ENCODE measurements at places on chromosomes 4 and X.

DNA sequence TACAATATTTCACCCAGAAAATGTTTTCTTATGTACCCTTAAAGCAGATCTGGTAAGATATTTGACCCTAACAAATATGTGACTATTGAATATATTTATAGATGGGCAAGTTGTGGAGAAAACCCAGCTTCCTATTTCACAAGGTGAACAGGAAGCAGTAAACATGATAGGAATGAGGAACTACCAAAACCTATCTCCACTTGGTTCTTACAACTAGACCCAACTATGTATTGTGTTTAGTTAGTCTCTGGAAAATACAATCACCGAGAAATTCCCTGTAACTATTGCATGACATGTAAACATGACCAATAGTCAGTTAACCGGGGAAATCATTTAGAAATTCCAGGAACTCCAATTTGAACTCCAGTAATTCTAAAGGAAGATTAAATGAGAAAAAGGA lies 8.4 kb upstream of the RXFP1 start:
- DNase-seq = no peak

- DNase-seq = no peak
Observed at GRCh38 chrX:122622795-122623194, 561.3 kb upstream of the GRIA3 start.

GRCh38 chr4:123813901-123814300 lies 417.3 kb downstream of the SPRY1 start:
- no peak for DNase-seq

DNA sequence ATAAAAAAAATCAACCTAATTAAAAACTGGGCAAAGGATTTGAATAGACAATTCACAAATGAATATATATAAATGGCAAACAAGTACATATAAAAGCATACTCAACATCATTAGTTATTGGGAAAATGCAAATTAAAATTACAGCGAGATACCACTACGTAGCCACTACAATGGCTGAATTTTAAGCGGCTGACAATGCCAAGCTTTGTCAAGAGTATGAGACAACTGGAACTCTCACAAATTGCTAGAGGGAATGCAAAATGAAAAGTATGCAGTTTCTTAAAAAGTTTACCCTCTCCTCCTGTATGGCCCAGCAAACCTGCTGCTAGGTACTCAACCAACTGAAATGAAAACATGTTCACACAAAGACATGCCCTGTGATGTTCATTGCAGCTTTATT lies 34.8 kb downstream of the ZFP42 start:
- DNase-seq = no peak

- no peak for DNase-seq
Observed at GRCh38 chrX:74835566-74835965, 89.7 kb downstream of the NEXMIF start.

DNA sequence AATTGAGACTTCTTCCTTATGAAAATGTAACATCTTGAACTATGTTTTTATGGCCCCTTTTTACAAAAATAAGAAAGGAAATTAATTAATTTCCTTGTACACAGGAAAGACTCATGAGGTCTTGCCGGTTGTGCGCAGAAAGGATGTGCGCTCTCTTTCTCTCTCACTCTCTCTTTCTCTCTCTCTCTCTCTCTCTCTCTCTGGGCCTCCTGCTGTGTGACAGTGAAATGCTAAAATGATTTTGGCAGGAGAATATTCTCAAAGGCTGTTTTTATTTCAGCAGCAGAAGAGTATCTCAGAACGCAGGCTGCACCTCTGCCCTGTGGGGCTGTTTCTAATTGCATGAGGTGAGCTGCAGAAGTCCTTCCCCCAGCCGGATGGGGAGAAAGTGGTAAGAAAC lies 349.0 kb downstream of the MID1IP1 start:
- no peak for DNase-seq

GRCh38 chrX:38806875-38807621 lies 5.8 kb downstream of the MID1IP1 start:
- DNase-seq = no peak

DNA sequence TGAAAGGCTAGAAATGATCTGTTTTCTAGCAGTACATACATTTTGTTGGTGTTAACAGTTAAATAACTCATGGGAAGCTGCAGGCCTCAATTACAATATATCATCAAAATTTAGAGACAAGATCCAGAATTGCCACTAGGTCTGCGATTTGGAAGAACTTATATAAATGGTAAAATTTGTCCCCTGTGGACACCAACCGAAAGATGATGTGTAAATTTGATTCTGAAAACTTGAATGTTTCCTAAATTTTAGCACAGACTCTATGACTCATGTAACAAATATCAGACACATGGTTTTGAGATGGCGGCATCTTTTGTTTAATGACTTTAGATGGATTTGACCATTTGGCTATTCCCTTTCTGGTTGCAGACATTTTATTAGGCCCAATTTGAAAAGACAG lies 6.0 kb upstream of the HPGDS start:
- DNase-seq = peak; percentile 26

DNA sequence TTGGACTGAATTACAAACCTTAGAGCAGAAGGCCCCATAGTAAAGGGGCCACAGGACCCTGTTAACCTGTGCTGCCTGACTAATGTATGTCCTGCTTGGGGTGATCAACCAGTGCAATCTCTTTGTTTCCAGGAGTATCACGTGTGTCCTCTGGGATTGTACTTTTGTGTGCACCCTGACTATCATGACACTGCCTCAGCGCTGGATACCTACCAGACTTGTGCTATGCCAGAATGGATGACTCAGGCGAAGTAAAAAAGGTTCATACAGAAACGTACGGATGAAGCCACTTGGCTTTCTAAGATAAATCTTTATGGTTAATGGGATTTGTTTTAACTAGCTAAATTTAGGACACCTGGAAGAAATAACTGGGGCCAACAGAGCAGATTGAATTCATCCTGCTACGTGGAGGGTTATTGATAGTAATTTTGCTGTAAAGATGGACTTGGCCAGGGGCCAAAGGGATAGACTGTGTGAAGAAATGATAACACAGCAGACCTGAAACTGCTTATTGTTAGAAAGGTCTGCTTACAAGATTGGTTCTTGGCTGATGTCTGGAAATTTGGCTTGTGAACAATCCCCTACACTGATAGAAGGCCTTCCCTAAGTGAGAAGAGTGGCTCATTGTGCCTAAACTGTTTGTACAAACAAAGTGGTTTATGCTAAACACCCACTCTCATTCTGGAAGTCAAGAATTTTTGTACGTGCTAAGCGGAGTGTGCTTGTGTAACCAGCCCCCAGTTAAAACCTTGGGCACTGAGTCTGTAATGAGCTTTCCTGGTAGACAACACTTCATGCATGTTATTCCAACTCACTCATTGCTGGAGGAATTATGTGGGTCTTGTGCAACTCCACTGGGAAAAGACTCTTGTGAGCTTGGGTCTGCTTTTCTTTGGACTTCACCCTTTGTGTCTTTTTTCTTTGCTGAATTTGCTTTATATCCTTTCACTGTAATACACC lies 750.5 kb upstream of the HTR2C start:
- no peak for DNase-seq

- DNase-seq = no peak
Observed at GRCh38 chr4:150149381-150149780, 71.1 kb downstream of the DCLK2 start.

DNA sequence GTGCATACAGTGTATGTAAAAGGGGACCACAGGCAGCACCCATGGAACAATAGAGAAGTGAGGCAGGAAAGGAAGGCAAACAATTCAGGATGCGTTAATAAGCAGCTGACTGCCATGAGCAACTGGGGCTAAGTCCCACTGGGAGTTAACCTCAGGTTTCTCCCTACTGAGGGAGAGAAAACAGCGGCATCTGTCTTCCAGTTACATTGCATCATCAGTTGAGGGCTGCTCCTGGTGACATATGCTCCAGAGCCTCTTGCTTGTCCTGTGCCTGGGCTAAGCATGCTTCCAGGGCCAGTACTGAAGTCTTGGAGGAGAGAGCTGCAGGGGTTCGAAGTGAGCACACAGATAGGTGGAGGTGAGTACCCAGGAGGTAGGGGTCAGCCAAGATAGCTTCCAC lies 24.3 kb downstream of the RAI2 start:
- DNase-seq = no peak

- DNase-seq = no peak
Observed at GRCh38 chr4:14865804-14866203, 136.5 kb upstream of the CPEB2 start.

DNA sequence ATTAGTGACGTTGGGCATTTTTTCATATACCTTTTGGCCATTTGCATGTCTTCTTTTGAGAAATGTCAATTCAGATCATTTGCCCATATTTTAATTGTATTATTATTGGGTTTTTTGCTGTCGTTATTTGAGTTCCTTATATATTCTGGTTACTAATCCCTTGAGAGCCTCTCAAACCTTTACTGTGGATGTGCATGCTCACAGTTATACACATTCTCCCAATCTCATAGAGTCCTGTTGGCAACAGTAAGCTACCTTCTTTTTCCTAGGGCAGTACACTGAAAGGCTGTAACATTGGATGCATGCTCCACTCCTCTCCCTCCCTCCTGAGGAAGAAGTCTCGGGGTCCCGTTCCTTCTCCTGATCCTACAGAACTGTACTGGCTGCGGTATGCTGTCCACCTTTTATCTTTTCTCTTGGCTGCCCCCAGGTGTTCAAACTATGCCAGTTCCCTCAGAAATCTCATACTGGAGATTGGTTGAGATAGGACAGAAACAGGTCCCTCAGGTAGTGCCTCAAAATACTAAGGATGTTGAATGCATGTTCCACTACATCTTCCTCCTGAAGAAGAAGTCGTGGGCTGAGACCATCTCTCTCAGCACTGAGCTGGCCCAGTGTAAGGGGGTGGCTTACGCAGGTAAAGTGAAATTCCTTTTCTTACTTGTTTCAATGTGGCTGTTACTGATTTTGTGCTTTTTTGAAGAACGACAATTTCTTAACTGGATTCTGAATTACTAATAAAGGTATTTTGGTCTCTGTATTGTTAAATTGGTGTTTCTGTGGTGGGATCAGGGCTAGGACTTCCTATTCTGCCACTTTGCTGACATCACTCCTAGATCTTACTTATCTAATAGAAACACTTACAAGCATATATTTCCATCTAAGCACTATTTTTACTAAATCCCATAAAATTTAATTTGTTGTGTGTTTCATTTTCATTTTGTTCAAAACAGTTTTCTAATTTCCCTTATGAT lies 145.4 kb upstream of the HUWE1 start:
- DNase-seq = peak; percentile 67

DNA sequence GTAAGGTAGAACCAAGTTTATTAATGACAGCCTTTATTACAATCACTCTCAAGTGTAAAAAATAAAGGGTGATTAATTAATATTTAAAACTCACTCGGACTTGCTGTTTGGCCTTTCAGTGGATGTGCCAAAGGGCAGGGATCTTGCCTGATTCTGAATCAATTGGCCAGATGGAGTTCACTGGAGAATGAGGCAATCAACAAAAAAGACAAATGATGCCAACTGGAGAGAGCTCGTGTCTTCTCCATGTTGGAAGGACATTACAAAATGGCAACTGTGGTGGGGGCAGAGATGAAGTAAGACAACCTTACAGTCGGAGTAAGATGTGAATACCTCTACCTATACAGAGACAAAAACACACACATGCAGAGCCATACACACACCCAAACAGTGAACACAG lies 188.0 kb downstream of the TSPAN5 start:
- DNase-seq = no peak

DNA sequence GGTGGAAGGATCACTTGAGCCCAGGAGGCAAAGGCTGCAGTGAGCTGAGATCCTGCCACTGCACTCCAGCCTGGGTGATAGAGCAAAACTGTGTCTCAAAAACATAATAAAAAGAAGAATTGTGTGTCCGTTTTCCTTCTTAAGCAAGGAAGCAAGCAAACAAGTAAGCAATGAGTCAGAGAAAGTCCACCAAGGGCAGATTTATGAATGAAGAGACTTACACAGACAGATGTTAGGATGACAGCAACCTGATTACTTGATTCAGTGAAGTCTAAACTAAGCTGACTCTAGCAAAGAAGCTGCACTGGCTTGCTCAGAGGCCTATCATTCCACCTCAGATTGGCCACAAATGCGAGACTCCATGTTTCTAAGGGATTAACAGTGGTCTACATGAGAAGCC lies 34.1 kb upstream of the SCML1 start:
- DNase-seq = no peak

GRCh38 chr4:169398316-169398715 lies 127.6 kb upstream of the SH3RF1 start:
- DNase-seq = no peak

GRCh38 chr4:8761167-8761823 lies 110.3 kb downstream of the HMX1 start:
- no peak for DNase-seq

GRCh38 chr4:78517050-78517652 lies 34.4 kb upstream of the ANXA3 start:
- no peak for DNase-seq

DNA sequence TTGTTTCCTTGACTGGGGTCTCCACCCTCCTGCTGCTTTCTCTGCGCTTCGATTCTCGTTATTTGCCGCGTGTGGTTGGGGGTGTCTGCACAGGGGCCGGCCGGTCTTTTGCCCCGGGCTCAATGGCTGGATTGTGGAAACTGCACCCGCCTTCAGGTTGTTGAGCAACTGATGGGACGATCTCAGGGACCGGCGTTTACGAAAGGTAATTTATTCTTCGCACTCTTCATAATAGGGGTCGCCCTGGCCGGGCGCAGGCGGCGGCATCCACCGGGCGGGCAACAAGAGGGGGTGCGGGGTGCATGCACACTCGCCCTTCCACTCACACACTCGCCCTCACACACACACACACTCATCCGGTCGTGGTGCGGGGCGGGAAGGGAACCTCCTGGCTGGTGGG lies 1.4 kb downstream of the ADGRL3 start:
- no peak for DNase-seq

DNA sequence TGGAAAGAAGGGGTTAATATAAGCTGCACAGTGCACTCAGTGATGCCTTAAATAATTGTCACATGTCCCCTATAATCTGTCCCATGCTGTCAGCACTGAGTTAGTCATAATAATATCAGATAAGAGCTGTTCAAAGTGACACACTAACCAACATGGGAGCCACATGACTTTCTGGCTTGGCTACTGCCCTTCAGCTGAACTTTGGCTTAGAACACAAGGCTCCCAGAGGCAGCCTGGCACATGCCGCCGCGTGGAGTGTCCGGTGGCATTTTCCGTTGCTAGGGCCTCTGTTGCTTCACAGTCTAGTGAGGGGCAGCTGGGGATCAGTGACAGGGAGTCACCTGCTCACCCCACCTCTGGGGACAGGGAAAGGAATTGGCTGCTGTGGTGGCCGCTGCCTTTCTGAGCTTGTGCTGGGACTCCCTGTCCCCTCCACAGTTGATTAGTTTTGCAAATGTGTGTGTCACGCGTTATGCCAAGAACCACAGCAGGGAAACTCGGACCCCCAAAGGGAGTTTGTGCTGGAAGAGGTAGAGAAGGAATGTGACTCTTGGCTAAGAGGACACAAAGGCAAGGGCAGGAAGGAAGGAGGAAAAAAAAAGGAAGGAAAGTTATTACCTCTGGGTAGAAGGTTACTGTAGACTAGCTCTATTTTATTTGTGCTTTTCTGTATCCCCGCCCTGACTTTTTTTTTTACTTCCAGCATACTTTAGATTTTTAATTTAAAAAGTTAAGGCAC lies 41.1 kb upstream of the PPARGC1A start:
- DNase-seq = no peak

- peak; percentile 52 for DNase-seq
Observed at GRCh38 chrX:46573892-46574773, 568 bp downstream of the CHST7 start.

- peak; percentile 94 for DNase-seq
Observed at GRCh38 chr4:2843263-2843940, at the start of gene ADD1. Gene ADD1 (plus strand): TSS chr4:2843844. CDS start chr4:2875916, 32,072 bp downstream.
